ENCODE measurements at places on chromosomes 13 and 19. TPM values are rescaled to one million over a fixed set of nuclear protein-coding genes. Genes with fewer than 3 reads are reported as not detected.

Gene NEK5
- 4.1 TPM for total RNA-seq

Gene C19orf25
- 28.5 TPM for total RNA-seq

Gene LCP1
- 371 TPM for total RNA-seq

Gene OVOL3
- not detected for total RNA-seq

Gene MCEMP1
- total RNA-seq, result 184 TPM

Gene CRTC1
- 16.2 TPM for total RNA-seq

GRCh38 chr19:15161028-15161984, 39.5 kb downstream of the NOTCH3 start:
- no peaks in the 10 kb centered on the region for H3K4me1 ChIP-seq
- no peak overlapping the region for H3K4me3 ChIP-seq
- no peaks in the 10 kb centered on the region for H3K27me3 ChIP-seq

DNA sequence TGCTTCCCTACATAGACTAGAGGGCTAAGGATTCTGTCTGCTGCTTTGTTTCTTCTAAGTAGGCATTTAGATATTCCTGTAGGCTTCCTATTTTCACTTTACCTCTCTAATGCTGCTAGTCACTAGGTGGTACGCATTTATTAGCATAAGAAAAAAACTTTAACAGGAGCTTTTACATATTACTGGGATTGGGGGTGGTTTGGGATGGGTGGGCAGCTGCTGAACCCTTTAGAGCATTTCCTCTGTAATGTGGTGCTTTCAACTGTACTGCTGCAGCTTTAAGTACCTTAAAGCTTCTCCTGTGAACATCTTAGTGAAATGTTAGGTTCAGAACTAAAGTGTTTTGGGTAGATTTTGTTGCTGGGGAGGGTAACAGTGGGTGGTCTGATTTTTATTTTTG, 92.6 kb downstream of the ZNF486 start:
- H3K4me3 ChIP-seq, result no peak overlapping the region
- no peaks in the 10 kb centered on the region for H3K36me3 ChIP-seq
- no peak overlapping the region for H3K27ac ChIP-seq
- no peak for DNase-seq
- peaks cover 3% of the 10 kb centered on the region for H3K27me3 ChIP-seq

GRCh38 chr19:46320559-46320958, 23.7 kb downstream of the HIF3A start:
- no peaks in the 10 kb centered on the region for H3K4me1 ChIP-seq
- H3K27me3 ChIP-seq, result no peaks in the 10 kb centered on the region
- no peak overlapping the region for H3K27ac ChIP-seq
- H3K36me3 ChIP-seq, result peaks cover 87% of the 10 kb centered on the region
- no peak overlapping the region for H3K4me3 ChIP-seq

Gene OR10H4
- total RNA-seq, result not detected

- peaks cover 78% of the 10 kb centered on the region for H3K36me3 ChIP-seq
- H3K4me3 ChIP-seq, result no peak overlapping the region
- no peaks in the 10 kb centered on the region for H3K27me3 ChIP-seq
- H3K4me1 ChIP-seq, result no peaks in the 10 kb centered on the region
Observed at GRCh38 chr19:47379381-47379938, 30.3 kb downstream of the DHX34 start.

Gene OR4F17
- not detected for total RNA-seq

DNA sequence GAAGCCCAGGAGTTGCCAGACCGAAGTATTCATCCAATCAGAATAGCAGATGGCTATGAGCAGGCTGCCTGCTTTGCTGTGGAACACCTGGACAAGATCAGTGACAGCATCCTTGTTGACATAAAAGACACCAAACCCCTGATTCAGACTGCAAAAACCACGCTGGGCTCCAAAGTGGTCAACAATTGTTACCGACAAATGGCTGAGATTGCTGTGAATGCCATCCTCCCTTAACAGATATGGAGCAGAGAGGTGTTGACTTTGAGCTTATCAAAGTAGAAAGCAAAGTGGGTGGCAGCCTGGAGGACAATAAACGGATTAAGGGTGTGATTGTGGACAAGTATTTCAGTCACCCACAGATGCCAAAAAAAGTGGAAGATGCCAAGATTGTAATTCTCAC, 250.3 kb upstream of the OBI1 start:
- no peak for DNase-seq
- no peak overlapping the region for H3K4me3 ChIP-seq
- no peaks in the 10 kb centered on the region for H3K27me3 ChIP-seq
- no peaks in the 10 kb centered on the region for H3K36me3 ChIP-seq

DNA sequence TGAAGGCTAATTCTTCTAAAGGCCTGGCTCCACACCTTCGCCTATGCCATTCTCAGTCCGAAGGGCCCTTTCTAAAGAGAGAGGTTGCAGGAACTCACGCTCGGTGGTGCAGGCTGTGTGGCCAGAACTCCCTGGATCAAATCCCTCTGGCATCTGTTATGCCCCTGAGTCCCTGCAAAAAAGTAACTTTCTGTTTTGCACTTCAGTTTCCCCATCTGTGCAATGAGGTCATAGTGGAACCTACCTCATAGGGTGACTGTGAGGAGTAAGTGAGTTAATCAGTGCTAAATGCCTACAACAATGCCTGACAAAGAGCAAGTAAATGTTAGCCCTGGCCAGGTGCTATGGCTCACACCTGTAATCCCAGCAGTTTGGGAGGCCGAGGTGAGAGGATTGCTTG, 7.3 kb downstream of the IGSF23 start:
- H3K4me3 ChIP-seq, result no peak overlapping the region
- no peaks in the 10 kb centered on the region for H3K36me3 ChIP-seq
- no peak overlapping the region for H3K27ac ChIP-seq
- H3K27me3 ChIP-seq, result no peaks in the 10 kb centered on the region
- peaks cover 9% of the 10 kb centered on the region for H3K4me1 ChIP-seq

GRCh38 chr19:2547033-2547680, 71.2 kb downstream of the GADD45B start:
- H3K27ac ChIP-seq, result peak overlapping the region; percentile 87
- no peaks in the 10 kb centered on the region for H3K27me3 ChIP-seq
- H3K36me3 ChIP-seq, result no peaks in the 10 kb centered on the region
